ENCODE measurements at places on chromosomes 7 and 10. TPM values are rescaled to one million over a fixed set of nuclear protein-coding genes. Genes with fewer than 3 reads are reported as not detected.

- peak; percentile 78 for DNase-seq
These were observed 9.4 kb downstream of the NUB1 start for GRCh38 chr7:151351027-151351426.

GRCh38 chr7:159119851-159120539, 24.7 kb downstream of the VIPR2 start:
- no peak for DNase-seq

DNA sequence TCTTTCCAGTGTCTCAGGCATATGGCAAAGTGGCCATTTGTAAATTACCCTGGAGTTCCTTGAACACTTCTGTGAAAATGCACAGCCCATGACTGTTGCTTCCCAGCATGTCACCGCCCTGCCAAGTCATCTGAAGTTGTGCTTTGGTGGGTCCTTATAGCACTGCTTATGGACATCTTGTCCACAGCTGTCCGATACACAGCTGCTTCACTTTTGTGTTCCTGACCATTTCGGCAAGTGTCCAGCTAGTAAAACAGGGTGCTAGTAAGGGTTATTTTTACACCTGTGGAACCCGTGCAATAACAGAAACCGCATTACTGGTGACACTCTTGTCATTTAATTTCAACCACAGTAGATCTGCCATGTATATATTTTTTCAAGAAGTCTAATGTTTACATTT, 29.7 kb downstream of the PIP4K2A start:
- no peak for DNase-seq

The FGFR2 gene
- total RNA-seq: 0.09 TPM

DNA sequence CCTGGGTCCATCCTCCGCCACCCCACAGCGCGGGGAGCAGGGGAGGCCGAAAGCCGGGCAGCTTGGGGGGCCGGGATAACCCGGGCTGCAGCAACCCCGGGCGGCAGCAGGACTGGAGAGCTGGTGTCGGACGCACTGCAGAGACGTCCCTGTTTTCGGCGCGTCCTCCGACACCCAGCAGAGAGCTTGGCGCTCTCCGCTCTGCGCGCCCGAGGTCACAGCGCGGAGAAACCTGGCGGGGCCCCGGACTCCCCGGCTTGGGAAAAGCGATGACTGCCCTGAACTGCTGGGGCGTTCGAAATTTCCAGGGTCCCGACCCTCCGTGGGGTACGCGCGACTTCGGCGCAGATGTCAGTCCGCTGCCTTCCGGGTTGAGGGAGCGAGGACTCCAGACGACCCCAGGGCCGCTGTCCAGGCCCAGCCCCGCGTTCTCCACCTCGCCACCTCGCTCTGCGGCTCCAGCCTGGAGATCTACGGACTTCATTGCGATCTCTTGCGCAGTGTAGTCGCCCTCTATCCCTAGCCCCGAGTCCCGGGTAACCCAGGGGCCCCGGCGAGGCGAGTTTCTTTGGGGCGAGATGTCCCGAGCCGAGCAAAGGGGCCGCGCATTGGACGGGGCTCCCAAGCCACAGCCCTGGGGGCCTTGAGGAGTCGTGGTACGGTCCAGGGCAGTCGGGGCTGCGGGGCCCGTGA, 617 bp upstream of the FOXI2 start:
- DNase-seq: no peak

DNA sequence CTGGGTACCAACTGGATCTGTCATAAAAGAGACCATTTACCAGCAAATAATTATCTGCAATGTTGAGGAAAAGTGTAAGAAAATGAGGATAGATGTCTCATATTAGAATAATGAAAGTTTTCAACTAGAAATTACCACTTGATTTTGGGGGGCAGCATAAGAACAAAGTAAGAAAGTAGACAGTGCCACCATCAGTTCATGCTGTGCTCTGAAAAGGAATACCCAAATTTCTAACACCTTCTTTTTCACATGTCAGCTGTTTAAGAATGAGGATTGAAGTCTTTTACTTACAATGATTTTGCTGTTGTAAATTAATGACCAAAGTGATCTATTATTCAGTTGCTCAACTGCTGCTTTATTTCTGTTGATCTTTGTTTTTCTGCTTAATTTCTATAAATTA, 578.3 kb downstream of the ETV1 start:
- no peak for DNase-seq

DNA sequence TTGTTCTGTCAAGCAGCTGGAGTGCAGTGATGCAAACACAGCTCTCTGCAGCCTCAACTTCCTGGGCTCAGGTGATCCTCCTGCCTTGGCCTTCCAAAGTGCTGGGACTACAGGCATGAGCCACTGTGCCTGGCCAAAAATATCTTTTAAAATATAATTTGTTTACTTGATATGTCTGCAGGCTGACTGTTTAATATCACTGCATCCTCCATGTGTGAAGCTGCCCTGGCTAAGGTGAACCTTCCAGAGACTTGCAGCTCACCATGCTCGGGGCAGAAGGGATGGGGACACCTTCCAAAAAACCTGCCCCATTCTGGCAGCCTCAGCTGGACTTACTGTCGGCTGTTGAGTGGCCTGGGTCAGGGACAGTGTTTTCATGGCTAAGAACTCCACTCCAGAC, 57.6 kb upstream of the DDC start:
- no peak for DNase-seq

The CHAT gene
- not detected for total RNA-seq

- peak; percentile 100 for DNase-seq
These were observed at the start of gene OGDH for GRCh38 chr7:44606341-44607140. OGDH (plus strand) TSS chr7:44606627; CDS start chr7:44624344, 17,717 bp downstream.

DNA sequence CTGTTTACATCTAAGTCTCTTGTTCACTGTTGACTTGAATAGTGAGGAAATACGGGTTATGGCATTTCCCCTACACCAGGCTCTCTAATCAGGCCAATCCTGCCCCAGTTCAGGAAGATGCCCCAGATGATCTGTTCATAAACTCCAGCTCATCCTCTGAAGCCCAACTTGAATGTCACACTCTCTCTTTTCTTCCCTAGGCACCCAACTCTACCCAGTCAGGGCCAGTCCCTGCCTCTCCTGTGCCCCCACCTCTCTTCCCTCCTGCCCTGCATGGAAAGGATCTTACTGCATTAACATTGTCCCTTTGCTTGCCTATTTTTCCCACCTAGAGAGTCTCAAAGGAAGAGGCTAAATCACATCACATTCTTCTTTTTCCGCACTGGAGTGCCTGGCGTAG, 10.6 kb upstream of the TRPV6 start:
- no peak for DNase-seq

The FAM107B gene
- total RNA-seq: 208 TPM

The GHRHR gene
- total RNA-seq: not detected

The CTNNA3 gene
- total RNA-seq: 0.61 TPM

DNA sequence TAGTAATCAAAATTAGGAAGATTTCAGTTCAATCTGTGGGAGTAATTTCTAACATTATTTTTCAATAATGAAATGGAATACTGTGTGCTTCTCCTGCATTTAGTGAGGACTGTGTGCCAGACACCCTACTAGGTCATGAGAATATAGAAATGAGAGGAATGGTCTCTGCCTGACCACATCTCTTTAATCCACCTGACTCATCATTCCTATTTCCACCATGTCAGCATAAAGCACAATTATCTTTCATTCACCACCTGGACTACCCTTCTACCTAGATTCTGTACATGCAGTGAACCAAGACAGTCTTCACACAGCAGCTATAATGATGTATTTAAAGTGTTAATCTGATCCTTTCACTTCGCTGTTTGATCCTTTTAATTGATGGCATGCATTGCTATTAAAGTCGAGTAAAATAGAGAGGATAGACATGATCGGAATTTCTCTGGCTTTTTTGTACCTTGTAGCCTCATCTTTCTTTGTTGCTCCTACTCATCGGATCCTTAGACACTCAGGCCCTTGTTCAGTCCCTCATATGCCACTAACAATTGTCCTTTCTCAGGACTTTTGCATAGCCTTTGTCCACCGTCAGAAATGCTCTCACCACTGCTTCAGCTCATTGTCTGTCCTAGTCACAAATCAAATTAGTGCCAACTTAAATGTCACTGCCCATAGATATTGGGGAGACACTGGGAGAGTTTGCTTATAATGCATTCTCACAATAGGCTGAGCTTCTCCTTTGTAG, 1037.1 kb downstream of the REEP3 start:
- no peak for DNase-seq

DNA sequence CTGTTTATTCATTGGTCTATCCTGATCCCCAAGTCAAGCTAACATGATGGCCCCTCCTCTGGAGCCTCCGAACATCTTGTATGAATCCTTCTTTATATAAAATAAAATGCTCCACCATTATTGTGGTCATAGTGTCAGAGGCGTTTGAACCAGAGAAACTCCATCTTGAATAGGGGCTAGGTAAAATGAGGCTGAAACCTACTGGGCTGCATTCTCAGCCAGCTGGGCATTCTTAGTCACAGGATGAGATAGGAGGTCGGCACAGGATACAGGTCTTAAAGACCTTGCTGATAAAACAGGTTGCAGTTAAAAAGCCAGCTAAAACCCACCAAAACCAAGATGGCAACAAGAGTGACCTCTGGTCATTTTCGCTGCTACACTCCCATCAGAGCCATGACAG, 905.8 kb upstream of the AUTS2 start:
- DNase-seq: no peak

DNA sequence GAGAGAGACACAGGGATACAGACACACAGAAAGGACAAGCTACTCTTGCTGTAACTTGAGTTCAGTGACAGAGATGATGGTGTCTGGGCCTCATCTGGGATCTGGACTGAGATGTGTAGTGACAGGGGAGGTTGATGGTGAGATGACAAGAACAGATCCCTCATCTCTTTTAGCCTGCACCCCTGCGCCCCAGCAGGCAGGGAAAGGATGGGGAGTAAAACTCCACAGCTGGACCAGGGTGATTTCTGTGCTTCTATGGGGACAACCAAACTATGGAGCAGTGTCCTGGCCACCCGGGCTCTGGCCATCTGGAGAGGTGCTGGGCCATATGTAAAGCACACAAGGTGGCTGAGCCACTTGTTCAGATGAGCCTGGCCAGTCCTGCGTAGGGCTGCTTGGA, 4.5 kb upstream of the LRRC18 start:
- DNase-seq: no peak

The HMX3 gene
- total RNA-seq: not detected

- DNase-seq: no peak
These were observed 247.0 kb upstream of the FERD3L start for GRCh38 chr7:19392246-19392645.

The NAT16 gene
- total RNA-seq: not detected

GRCh38 chr10:124040451-124041188, 52.8 kb downstream of the CHST15 start:
- DNase-seq: no peak

The PON1 gene
- not detected for total RNA-seq

The TNPO3 gene
- total RNA-seq: 55.8 TPM

The TEX47 gene
- total RNA-seq: not detected

The RASA4B gene
- total RNA-seq: 16.7 TPM

GRCh38 chr7:78134256-78134655, 335.7 kb downstream of the PHTF2 start:
- no peak for DNase-seq

DNA sequence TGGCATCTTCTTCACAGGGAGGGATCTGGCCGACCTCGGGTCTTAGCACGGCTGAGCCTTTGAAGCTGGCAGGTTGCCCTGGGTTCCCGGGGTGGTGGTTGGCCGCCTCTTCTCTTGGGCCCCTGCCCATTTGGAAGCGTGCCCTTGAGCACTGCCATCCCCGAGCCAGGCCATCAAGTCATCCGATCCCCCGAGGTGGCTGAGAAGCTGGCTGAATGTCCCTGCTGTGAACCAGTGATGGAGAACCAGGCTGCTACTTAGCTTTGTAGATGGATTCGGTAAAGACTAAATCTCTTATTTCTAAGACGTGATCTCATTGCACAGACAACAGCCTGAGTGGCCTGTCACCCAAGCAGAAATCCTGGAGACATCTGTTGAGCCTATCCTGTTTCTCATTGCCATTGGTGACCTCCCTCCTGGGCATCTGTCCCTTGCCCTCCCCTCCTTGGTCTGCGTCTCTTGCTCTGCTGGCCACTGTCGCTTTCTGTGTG, 74.3 kb downstream of the GRK5 start:
- DNase-seq: no peak

DNA sequence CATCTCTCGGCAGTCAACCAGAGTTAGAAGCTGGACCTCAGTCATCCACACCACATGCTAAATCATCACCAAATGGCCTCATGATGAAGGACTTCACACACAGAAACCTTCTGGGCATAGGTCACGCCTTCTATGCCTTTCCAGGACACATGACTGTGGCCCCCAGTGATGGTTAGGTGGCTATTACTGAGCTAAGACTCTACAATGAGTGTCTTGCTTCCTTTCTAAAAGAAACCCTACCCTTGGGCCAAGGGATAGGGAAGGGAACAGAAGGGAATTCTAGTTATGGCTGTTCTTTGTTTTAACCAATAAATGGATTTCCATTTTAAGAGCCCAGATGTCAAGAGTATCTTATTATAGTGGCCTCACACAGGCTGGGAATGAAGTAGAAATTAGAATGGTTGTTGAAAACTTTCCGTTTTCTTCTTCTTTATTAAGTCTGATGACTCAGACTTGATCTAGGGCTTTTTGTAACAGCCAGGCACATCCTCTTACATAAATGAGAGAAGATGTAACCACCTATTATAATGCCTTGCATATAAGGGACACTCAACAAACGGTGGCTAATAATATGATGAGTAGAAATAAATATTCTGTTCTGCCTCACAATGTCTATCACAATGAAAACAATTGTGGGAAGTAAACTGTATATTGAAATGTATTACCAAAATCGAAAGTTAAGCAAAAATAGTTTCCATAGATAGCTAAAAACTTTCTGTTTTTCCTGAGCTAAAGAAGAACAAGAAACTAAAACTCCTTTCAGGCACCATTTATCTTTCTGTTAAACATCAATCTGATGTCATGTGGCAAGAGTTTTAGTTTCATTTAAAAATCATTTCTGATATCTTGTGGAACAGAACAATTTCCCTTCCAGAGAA, 62.5 kb upstream of the TOMM7 start:
- DNase-seq: no peak

- no peak for DNase-seq
These were observed 16.8 kb downstream of the ASAH2 start for GRCh38 chr10:50234486-50234885.

- no peak for DNase-seq
These were observed 52.2 kb upstream of the PDGFA start for GRCh38 chr7:571718-572415.

- DNase-seq: no peak
These were observed 10.2 kb downstream of the BRI3 start for GRCh38 chr7:98291717-98292116.

The LRRC18 gene
- total RNA-seq: not detected

- no peak for DNase-seq
These were observed 809.1 kb downstream of the TNS3 start for GRCh38 chr7:46772776-46773175.

GRCh38 chr10:6738112-6738768, 158.2 kb upstream of the PRKCQ start:
- no peak for DNase-seq

- no peak for DNase-seq
These were observed 446.0 kb downstream of the SUGCT start for GRCh38 chr7:40580776-40581175.

- DNase-seq: no peak
These were observed 8.4 kb downstream of the TES start for GRCh38 chr7:116218747-116219146.
